ENCODE measurements at places on chromosomes 1 and 21.
A peak's percentile ranks its signal among the peaks of the same experiment; 100 is the strongest.

- peak; percentile 52 for DNase-seq
Measured at GRCh38 chr1:151372058-151372934, at the start of gene SELENBP1. TSS of gene SELENBP1 (minus strand) at chr1:151372705. CDS start at chr1:151372641, 64 bp downstream.

- no peak for DNase-seq
Measured at GRCh38 chr1:117235863-117236465, 25.2 kb upstream of the VTCN1 start.

- DNase-seq, result no peak
Measured at GRCh38 chr1:11874258-11874562, 15.5 kb upstream of the NPPB start.

DNA sequence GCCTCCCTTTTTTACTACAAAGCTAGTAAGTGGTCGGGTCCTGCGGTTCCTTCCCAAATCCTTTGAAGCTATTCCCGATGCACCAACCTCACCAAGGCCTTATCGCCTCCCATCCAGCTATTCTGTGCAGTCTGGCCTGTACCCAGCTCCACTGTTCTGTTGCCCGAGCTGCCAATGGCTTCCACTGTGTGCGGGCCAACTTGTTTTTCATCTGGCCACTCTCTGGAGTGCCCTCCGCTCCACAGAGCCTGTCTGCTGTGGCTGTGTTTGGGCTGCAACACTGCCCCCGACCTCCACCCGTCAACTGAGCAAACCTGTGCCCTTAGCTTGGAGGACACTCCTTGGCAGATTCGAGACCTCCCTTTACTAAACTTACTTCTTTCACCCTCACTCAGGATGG is 125.0 kb downstream of the KIAA0319L start:
- no peak for DNase-seq

DNA sequence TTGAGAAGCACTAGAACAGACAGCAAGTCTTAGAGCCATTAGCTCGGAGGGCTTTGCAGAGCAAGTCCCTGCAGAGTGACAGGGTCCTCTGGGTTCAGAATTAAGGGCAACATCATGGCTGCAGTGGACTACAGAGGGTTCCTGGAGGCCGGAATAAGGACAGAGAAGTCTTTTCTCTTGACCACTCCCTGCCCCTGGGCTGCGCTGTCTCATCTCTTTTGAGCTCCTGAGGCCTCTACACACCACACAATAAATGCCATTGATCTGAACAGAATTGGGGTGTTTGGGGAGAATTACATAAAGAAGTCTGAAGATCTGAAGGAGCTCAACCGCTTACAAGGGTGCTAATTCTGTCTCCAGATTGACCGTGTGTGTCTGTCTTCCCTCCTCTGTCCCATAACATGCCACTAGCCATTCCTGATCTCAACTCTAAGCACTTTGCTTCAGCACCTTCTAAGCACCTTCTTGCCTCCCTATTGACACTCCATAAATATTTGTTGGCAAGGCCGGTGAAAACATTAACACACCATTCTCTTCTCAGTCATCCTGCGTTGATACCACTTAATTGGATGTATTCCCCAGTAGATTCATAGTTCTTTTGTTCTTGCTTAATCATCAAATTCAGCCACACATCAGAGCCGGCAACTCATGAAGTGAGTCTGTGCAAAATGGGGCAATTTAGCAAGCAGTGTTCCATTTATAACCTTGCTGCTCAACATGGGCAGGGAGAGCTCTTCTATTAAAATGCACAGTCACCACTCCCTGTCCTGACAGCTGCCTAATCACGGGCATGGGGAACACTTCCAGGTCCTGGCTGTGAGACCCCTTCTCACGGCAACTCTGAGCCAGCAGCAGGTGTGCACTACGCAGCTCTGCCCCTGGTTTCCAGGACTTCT is 49.7 kb downstream of the NMNAT2 start:
- DNase-seq, result no peak

DNA sequence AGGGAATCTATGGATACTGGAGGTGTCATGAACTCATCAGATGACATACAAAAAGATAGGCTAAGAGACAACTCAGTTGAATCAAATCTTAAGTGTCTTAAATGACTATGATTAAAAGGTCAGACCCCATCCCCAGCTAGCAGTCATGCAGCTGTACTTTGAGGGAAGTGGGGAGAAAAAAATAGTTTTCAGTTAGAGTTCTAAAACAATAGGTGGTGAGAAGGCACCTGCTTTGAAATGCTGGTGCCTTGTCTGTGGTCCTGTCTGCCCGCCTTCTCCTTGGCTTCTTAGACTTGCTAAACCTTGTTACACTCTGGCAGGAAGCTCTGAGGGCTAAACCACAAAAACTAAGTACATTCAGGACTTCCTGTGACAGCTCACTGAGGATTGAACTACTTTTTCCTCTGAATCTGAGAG is 15.3 kb downstream of the CD2 start:
- no peak for DNase-seq

- DNase-seq, result no peak
Measured at GRCh38 chr1:67970088-67970487, 80.3 kb downstream of the DIRAS3 start.

DNA sequence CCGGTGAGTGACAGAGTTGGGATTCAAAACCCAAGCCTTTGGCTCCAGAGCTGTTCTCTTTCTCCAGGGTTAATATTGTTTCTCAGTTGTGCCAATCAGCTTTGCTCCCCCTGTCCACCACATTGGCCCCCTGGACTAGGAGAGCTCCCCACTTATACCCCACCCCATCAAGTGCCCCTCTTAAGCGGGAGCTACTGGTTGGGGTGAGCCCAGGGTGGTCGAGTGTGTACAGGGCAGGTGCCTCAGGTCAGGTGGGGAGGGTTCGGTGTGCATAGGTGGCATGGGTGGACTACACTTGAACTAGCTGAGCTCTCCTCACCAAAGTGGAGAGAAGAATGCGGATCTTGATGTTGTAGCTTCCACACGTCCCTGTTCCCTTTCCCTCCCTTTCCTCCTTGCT is 14.2 kb downstream of the KCNA2 start:
- no peak for DNase-seq

DNA sequence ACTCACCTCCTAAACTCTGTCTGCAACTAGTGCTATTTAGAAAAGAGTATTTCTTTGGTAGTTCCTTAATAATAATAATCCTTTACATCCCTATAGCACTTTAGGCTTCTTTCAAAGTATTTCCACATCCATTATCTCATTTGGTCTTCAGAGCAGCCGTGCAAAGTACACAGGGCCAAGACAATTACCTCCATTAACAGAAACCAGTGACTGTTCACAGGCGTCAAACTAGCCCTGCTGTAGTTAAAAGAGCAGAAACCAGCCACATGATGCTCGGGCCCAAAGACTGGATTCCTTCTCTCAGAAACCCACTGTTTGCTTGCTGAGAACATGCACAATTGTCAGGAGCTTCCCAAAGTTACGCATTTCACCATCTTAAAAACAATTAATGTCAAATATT is 396.0 kb upstream of the DAB1 start:
- DNase-seq, result no peak

- no peak for DNase-seq
Measured at GRCh38 chr1:114719424-114719787, 2.8 kb upstream of the NRAS start.

Measured in NCI-H2107 (cell line).